NCI-H1092 treated with DMSO at 0.1 percent for 48 hours (cell line): ENCODE measurements at places on chromosomes 12 and 14.

GRCh38 chr12:110796952-110797351 lies 49.8 kb upstream of the CCDC63 start:
- no peak for DNase-seq

DNA sequence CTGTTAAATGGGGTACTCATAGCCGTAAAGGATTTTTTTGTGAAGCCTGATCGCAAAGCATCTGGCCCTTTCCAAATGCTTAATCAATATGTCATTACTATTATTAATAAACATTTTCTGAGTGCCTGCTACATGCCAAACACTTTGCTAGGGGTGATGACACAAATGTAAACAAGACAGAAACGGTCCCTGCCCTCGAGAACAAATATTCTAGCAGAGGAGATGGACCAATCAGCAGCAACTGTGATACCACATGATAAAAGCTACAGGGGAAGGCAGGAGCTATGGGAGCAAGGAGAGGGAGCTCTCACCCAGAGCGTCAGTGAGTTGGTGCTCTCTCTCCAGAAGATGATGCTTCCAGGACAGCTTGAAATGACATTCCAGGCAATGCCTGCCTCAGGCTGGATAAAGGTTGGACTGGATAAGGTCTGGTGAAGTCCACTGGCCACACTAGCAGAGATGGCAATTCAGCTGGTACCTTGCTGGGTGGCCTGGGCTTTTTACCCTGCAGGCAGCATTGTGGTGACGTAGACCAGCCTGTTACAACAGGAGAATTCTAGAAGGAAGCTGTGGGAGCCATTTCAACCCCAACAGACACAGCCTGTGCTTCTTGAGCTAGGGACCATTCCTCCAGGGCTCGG lies 41.1 kb downstream of the ERH start:
- DNase-seq, result no peak

DNA sequence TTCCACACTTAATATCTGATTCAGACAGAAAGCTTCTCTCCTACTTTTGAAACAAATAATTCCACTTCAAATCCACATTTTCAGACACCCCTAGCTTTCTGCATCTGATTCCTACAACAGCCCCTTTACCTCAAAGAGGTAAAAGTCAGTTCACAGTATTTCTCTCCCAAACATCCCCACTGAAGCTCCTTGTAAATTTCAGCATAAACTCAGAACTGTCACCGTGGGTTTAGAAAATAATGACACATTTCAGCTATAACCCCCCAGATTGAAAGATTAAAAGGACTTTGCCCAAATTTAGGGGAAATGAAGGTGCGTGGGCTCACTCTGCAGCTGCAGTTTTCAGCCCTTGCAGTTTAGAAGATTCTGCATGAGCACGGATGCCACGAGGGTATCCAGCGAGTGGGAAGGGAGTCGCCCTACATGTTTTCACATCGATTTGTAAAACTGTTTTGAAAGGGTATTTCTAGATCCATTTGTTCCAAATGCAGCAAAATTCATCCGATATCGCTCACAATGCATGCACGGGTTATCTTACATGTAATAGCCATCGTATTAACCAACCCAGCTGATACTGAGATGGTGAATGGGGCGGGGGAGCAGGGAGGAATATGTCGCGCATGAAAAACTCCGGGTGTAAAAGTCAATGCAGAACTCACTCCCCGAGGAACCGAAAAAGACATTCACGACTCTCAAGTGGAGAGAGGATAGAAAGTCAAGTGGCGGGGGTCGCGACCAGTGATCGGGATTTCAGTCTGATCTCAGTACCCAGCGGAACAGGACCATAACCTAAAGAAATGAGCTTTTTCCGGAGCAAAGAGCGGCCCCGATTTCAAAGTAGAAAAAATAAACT lies 5.0 kb upstream of the CCND2 start:
- DNase-seq, result peak; percentile 52

GRCh38 chr14:33617154-33617553 lies 333.7 kb downstream of the EGLN3 start:
- peak; percentile 66 for DNase-seq

- DNase-seq, result peak; percentile 1
Observed at GRCh38 chr14:76844223-76844622, 18.0 kb downstream of the LRRC74A start.
